ENCODE measurements at places on chromosomes 1 and 21. TPM values are rescaled to one million over a fixed set of nuclear protein-coding genes. Genes with fewer than 3 reads are reported as not detected.

DNA sequence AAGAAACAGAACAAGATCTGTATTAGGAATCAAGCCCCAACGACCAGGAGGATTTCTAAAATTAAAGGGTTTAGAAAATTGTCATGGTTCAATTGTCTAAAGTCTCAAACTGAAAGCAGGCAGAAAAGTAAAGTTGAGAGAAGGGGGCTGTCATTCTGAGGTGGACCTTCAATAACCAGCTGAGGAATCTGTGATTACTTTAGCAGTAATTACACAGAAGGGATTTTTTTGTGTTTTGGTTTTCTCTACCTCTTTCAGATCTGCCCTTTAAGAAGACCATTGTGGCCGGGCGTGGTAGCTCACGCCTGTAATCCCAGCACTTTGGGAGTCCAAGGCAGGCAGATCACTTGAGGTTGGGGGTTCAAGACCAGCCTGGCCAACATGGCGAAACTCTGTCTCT, 17.4 kb downstream of the AIDA start:
- no peak for DNase-seq

Gene DNAJC28
- 1.2 TPM for polyA plus RNA-seq

DNA sequence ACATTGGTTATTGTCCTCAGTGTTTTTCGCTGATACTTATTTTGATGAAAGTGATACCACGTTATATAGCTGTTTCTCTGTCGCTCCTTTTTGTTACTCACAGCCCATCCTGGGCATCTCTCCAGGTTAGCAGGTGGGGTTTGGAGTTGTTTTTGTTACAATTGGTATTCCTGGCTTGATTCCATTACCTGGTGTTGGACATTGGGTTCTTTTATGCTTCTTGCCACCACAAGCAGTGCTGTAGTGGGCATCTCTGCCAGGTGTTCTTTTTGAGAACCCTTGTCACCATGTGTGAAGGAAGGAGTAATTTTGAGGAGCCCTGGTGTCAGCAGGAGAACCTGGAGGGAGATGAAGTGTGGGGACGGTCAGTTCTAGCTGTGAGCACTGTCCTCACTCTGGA, 47.5 kb upstream of the PWP2 start:
- DNase-seq, result no peak

DNA sequence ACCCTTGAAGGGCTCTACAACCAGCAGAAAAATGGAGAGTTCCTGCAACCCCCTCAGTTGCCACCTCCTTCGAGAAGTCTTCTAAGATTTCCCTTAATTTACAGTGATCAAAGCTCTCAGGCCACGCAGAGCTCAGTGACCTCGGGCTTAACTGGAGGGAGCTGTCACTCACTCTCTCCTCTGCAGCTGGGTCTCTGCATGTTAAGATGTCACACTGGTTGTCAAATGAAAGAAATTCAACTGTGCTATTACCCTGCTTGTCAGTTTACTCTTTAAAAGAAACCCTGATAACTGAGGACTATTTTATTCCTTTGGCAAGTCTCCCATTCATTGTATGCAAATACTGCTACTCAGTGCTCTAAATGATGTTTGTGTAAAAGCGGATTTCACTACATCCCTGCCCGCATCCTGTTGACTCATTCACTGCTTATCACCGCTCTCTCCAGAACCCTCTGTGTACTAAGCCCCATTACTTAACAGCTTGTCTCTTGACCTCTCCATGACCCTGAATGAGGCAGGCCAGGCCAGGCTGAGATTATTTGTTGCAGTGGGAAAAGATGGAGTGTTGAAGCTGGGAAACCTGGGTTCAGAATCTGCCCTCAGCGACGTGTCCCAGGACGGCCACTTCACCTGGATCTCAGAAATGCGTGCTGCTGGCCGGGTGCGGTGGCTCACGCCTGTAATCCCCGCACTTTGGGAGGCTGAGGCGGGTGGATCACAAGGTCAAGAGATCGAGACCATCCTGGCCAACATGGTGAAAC, 13.7 kb downstream of the DHRS3 start:
- DNase-seq, result no peak

- no peak for DNase-seq
Observed at GRCh38 chr21:31260790-31261189, 83.3 kb downstream of the TIAM1 start.

Gene TMEM52
- polyA plus RNA-seq, result 1.0 TPM

GRCh38 chr1:65793359-65793732, 651 bp downstream of the PDE4B start:
- DNase-seq, result no peak

Gene GFI1
- 0.60 TPM for polyA plus RNA-seq

DNA sequence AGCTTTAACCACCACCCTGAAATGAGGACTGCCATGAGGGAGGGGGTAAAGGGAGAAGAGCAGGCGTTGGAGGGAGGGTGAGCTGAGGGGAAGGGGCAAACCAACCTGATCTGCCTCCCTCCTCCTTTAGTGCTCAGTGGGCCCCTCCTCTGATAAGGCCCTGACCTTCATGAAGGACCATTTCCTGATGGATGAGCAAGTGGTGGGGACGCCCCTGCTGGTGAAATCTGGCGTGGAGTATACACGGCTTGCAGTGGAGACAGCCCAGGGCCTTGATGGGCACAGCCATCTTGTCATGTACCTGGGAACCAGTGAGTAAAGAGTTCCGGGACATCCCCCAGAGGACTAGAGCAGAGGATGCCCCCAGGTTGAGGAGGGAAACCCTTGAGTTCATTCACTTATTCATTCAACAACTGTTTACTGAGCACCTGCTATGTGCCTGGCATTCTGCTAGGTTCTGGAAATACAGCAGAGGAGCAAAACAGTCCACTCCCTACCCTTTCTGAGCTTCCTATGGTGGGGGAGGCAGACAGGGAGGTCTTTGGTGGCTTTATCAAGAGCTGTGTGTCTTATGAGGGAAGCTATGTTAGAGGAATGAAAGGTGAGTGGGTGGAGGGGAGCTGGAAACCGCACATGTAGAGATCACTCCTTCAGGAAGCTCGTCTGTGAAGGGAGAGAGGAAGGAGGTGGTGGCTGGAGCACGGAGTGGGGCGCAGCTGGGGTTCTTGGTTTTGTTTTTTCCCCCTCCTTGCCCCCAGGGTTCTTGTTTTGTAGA, 19.5 kb downstream of the SEMA4A start:
- no peak for DNase-seq
